ENCODE measurements at places on chromosomes 5 and 9.

DNA sequence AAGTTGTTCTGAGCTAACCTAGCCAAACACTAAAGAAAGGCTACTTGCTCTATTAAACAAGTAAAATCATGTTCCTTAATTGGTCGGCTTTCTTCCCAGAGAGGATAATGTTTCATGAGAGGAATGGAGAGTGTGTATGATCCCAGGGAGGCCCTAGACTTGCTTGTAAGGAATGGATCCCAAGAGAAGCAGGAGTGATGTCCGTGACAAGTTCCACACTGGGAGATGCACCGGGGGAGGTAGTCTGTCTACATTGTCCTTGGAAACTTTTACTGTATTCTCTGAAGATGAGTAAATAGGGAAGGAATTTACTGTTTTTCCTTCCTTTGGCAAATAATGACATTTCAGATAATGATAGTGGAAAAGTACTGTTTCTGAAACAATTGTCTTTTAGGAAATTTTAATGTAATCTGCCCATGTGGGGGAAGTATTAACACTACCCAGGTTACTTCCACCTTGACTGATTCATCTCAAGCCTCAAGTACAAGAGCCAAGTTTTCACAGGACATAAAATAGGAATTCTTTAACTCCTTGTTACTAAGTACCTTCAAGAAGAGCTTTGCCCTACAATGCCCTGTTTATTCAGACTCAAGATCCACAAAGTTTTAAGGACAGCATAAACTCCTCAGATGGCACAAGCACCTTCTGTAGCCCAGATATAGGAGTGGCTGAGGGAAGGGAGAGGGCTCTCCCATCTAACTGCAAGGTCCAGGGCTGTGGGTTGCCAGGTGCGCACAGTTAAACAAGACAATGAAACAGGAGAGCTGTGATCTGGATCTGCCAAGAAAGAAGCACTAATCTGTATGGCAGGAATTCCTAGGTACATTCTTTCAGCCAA is 152.1 kb downstream of the GNA14 start:
- no peak for DNase-seq

DNA sequence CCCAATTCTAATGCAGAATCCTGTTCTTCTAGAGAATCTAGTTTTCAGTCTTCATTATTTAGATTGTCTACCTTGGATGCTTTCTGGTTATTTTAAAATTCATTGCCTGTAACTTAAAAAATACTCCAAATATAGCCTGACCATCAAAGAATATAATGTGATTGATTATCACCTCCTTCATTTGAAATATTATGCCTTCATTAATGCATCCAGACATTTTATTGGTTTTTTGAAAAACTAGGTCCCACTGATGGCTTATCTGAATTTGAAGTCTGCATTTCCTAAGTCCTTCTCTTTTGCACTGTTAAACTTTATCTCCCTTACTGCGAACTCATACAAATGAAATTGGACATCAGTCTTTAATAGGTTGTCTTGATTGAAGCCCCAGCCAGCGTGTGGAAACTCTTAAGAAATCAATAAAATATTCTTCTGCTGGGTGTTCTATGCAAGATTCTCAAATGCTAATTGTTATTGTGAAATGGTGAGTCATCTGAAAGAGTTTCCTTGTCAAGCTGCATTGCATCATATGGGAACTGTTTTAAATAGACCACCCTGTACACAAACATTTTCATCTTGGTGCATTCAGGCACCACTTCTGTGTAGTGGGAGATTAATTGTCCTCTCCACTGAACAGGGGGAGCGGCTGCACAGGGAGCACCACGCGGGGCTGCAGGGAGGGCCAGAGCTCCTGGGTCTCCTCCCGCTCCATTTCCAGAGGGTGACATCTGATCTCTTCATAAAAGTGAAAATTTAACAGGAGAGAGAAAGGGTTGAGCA is 92.3 kb upstream of the FANCC start:
- no peak for DNase-seq

- no peak for DNase-seq
Measured at GRCh38 chr5:14490309-14490711, 91.3 kb upstream of the OTULINL start.

DNA sequence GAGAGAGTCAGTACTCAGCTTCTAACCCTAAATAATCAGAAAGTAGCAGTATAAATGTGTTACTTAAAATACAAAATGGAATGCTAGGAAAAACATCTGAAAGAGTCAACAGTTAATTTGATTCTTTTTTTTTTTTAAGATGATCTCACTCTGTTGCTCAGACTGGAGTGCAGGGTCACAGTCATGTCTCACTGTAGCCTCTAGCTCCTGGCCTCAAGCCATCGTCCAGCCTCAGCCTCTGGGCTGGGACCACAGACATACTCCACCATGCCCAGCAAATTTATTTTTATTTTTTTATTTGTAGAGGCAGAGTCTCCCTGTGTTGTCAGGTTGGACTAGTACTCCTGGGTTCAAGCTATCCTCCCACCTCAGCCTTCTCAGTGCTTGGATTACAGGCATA is 424.9 kb downstream of the IRX2 start:
- DNase-seq: no peak

DNA sequence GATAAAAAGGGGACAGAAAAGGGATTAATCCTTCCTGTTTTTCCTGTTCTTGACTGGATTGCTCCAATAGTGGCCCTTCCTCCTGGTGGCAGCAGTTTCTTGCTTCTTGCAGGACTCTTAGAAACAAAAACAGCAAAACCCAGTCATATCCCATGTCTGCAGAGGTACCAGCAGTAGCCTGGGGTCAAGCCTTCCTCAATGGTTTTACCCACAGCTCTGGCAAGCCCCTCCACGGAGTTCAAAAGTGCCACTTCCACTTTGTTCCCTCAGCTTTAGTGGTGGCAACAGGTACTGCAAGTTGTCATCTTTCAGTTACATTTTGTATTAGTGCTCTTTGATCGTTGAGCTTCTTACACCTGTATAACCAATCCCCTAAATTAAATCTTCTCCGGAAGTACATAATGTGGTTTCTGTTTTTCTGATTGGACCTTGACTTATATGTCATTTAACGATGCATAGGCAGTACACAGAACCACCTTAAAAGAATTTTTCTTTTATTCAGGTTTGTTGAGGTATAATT is 8.7 kb upstream of the RANBP6 start:
- DNase-seq: no peak

DNA sequence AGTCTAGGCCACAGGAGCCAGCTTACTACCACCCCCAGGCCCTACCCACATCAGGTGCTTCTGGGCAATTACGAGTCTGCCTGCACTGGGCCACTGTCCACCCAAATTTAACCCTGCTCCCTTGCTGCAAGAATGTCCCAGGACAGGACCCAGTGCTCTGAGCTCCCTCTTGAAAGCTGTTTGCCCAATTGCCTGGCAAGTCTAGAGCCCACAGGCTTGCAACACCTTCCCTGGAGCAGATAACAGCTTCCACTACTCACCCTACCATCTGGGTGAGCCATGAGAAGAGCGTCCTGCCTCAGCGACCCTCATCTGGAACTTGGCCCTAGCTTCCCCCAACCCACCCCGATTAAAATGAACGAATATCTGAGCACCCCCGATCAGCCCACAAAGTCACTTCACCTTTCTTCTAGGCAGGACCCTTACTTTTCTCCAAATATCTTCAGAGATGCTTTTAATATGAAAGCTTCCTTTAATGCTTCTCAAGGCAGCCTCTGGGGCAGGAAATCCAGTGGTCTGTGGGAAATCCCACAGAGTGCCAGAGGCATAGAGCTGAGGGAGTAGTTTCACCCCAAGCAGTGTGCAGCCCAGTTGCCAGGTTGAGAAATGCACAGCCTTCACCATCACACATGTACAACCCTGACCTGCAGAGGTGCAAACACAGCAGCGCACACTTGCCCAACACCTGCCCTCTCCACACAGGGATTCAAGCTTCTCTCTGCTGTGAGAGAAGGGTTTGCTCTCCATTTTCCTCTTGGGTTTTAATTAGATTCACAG is 10.6 kb downstream of the ACSL6 start:
- DNase-seq: no peak

DNA sequence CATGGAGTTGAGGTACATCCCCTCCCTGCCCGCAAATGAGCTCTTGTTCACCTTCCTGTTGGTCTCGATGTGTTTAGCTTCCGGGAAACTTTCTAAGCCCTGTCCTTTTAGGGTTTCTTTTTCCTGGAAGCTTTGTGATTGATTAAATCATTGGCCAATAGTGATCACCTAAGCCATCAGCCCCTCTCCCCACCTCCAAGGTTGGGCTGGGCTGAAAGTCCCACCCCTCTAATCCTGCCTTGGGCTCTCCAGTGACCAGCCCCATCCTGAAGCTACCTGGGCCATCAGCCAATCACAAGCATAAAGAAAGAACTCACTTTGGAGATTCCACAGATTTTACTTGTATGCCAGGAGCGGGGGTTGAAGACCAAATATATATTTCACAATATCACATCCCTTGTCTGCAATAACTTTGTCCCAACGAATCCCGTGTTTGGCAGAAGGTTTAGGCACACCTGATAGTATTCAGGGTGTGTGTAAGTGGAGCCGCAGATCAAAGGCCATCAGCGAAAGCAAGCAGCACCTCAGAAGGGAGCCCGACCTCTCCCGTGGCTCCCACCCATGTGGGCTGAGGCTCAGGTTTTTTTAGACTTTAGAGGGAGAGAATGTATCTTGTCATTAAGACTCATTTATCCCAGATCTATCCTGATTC is 20.4 kb downstream of the ROPN1L start:
- DNase-seq: no peak

DNA sequence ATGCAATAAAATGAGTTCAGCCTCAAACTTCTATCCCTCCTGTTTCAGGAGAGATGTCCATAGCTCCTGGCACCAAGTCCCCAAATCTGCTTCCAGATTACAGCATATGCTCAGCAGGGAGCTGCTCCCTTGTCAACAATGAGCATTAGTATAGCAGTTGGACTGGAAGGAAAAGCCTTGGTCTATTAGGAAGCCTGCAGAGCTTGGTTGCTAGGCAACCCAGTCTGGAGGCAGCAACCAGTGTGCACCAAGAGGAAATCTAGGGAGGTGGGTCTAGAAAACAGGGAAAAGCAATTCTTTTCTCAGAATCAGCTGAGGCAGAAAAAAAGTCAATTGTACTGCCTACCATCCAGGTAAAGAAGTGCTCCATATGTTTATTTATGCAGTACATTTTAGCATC is 229.5 kb upstream of the NMUR2 start:
- no peak for DNase-seq

Measured in lower leg skin (tissue), 4 donors.